Putamen (tissue), 1 donor: ENCODE measurements at places on chromosomes 11 and 22.
A peak's percentile ranks its signal among the peaks of the same experiment; 100 is the strongest.

- no peak for DNase-seq
These were observed 4.4 kb upstream of the KRTAP5-9 start for GRCh38 chr11:71543866-71544265.

- DNase-seq = no peak
These were observed 4.5 kb downstream of the RNF121 start for GRCh38 chr11:71933141-71933933.

- DNase-seq = no peak
These were observed 3.1 kb upstream of the KCNQ1OT1 start for GRCh38 chr11:2702771-2703362.

DNA sequence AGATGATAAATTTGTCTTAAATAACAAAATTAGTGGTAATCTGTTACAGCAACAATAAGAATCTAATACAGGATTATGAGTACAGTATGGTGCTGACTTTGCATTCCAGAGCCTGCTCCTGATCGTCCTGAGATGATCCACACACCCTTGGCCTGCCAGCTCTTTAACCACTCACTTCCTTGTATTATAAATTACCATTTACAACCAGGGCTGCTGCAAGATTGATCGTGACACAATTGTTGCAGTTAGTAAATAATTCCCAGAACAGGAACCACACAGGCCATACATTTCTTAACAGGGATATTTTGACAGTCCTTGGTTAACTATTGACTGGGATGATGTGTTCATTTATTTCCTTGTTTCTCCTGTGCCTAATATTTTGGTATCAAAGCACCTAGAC, 3.8 kb upstream of the CBLIF start:
- no peak for DNase-seq

- no peak for DNase-seq
These were observed 683.5 kb upstream of the CCDC179 start for GRCh38 chr11:23543651-23544222.

DNA sequence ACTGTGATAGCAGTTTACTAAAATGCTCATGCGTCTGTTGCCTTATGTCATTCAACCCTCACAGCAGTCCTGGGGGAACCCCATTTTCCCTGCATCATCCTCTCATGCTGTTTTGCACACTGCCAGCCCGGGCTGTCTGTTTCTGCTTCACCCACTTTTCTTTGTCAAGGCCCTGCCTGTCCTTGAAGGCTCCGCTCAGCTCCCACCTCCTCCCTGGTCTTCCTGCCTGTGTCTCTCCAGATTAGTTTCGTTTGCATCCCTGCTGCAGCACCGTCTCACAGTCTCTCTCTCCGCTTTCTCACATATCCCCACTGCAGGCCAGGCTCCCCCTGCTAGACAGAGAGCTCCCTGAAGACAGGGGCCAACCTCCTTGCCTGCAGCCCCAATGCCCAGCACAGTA, 29.9 kb downstream of the SERPINH1 start:
- no peak for DNase-seq

DNA sequence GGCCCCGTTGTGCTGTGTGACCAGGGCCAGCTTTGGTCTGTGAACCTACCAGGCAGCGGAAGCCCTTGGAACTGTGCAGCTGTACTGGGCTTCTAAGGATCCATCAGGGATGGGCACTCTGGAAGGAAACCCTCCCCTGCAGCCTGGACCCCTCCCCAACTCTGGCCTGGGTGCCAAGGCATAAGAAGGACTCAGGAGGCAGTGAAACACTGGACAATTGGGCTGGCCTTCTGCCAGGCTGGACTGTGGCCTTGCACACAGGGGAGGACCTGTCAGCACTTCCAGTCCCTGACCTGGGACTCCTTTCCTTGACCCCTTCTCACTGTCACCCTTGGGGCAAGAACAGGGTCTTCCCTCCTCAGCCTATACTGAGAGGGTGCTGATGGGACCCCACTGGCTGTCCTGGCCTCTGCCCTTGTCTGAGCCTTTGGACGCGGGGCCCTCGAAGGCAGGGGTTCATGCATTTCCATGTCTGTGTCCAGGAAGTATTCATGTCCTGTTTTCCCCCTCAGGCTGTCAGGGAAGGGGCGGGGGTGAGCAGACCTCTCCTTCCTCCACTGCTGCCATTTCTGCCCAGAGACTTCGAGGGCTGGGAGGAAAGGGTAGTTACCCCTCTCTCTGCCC, 39.6 kb downstream of the PDE2A start:
- DNase-seq = no peak

DNA sequence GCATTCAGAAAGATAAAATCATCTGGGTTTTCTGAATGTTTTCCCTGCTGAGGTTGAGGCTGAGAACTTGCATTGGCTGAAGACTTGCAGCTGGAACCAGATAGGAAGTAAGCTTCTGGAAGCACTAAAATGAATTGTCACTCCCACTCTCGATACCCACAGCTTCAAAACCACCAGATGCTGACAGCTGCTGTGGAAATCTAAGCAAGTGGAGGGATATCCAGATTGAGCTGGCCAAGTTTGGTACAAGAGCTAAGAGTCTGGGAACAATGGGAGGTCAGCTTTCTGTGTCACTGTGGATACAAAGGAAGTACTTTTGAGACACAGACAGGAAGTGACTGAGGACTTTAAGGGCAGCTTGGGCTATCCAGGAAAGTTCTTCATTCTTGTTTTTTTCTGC, 51.3 kb upstream of the CD44 start:
- no peak for DNase-seq

DNA sequence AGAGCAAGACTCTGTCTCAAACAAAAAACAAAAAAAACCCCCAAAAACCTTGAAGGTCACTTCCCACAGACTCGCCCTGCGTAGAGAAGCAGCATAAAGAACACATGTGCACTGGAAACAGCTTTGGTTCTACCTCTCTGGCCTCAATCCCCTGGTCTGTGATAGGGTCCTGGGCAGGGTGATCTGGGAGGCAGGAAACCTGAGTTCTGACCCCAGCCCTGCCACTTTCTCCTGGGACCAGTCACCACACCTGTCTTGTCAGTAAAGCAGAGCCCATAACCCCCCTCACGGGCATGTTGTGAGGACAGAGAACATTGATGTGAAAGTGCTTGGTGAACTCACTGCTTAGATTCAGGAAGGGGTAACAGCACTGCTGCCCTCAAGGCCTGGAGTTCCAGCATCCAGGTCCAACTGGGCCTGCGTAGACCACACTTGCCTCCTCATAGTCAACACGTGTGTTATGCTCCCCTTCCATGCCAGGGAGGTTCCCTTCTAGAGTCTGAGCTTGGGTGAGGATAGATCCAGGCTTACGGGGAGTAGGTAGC, 11.4 kb downstream of the UCP2 start:
- DNase-seq = no peak

DNA sequence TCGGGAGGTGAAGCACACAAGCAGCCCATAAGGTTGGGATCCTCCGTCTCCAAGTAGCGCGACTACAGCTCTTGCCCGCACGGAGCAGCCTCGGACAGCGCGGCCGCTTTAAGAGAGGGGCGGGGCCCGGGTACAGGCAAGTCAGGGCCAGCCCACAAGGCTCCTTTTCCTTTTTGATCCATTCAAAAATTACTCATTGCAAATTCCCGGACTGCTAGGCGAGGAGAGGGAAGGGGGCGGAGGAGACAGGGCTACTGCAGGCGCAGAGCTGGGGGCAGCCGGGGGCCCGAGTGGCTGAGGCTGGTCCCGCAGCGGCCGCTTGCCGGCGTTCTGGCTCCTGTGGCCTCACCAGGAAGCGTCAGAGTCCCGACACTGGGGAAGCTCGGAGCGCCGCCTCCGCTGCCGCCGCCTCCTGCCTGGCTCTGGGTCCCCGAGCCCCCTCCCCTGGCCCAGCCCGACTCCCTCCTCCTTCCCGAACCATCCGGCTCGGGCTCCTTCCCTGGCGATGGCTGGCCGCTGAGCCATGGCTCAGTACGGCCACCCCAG, at the start of gene UBASH3B:
UBASH3B (plus strand) TSS at position 196 of the 546 bp plus-strand sequence; CDS start at position 524, 328 bp downstream.
- peak; percentile 60 for DNase-seq

DNA sequence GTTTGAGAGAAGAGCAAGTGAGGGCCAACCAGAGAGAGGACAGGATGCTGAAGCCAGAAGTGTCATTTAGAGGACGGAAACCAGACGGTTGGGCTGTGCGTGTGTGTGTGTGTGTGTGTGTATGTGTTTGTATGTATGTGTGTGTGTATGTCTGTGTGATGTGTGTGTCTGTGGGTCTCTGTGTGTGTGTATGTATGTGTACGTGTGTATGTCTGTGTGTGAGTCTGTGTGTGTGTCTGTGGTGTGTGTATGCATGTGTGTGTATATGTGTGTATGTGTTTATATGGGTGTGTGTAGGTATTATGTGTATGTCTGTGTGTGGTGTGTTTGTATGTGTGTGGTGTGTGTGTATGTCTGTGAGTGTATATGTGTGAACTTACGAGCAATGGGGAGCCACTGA, 77.7 kb upstream of the EIF3D start:
- DNase-seq = no peak

DNA sequence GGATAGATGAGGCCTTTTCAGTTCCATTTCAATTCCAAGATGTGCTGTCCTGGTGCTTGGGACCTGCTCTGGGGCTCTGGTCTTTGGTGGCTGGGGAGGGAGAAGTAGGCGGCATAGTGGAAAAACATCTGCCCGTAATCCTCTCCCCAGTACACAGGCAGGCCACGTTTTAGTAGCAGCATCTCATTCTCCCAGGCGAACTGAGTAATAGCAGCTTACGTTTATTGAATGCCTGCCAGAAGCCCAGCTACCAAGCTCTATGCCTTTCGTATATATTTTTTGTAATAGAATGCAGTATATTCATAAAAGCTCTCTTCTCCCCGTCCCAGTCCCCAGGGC, 11.4 kb downstream of the ACO2 start:
- no peak for DNase-seq

- DNase-seq = no peak
These were observed 7.9 kb downstream of the SF3A1 start for GRCh38 chr22:30348809-30349208.

DNA sequence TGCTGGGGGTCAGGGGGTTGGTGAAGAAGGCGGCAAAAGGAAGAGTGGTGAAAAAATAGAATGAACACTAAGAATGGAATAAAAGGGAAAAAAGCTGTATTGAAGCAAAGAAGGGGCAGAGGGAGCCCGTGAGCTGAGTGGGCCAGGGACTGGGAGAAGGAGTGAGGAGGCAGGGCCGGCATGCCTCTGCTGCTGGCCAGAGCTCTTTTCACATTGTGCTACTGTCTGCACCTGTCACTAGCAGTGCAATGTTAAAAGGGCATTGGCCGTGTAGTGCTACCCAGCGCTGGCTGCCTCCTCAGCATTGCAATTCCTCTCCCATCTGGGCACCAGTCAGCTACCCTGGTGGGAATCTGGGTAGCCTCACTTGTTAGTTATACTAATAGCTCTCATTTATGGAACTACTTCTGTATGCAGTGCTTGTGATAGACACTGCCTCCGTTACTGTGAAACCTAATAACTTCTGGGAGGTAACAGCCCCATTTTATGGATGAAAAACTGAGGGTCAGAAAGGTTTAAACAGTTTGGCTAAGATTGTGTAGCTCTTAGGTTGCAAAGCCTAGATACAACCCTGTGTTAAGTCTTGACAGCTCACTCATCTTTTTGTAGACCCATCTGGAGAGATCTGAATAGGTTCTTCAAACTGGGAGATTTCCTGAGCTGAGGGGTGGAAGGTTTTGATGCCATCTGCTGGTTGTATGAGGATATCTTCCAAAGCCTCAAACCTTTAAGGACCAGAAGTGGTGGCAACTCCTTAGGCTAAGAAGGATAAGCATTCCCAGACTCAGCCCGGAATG, 8.5 kb downstream of the YPEL4 start:
- DNase-seq = peak; percentile 43

DNA sequence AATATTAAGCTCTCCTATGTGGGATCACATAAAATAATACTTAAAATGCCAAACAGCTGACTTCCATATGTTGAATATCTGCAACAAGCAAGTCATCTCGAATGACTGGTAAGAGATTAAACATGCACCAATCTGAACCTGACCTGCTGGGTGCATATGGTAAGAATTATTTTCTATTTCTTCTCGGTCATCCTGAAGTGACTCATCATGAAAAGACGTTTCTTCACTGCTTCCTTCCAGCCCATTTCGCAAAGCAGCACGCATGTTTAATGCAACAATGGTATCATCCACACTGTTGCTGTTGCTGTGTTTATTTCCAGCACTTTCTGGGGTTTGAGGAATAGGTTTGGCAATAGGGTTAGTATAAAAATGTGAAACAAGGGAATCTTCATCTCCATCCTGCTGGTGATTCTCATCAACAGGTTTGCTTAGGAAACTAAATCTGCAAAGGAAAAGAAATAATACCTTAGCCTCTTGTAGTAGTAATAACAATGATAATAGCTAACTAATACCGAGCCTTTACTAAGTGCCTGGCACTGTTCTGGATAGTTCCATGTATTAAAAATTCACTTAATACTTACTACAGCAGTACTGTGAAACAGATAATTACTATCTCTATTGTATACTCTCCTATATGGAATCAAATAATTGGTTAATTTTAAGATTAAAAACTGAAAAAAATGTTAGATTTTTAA, 52.0 kb upstream of the CHRNA10 start:
- no peak for DNase-seq

DNA sequence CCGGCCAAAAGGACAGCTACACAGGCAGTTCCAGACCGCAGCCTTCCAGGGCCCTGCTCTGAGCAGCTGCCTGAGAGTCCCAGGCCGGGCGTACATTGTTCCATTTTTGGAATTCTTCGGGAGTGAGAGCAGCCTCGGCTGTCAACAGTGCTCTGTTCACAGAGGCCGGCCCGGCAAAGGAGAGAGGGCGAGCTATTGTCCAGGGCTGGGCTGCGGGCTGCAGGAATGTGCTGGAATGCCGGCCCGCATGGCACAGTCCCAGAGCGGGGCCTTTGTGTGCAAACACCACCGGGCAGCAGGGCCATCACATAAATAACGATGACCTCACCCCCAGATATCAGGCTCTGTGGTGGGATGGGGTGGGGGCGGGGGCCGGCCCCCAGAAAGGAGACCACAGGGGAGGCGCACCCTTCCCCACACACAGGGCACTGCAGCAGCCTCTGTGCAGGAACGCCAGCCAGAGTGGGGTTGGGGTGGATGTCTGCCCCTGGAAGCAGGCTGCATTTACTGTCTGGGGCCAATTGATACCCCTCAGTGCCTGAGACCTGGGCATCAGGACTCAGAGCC, 15.8 kb downstream of the LINC01488 start:
- peak; percentile 42 for DNase-seq

GRCh38 chr11:121356357-121356756, 63.8 kb downstream of the SC5D start:
- DNase-seq = no peak

GRCh38 chr11:128338811-128339210, 248.5 kb downstream of the ETS1 start:
- DNase-seq = no peak

- no peak for DNase-seq
These were observed 21.3 kb upstream of the CWF19L2 start for GRCh38 chr11:107478922-107479321.

DNA sequence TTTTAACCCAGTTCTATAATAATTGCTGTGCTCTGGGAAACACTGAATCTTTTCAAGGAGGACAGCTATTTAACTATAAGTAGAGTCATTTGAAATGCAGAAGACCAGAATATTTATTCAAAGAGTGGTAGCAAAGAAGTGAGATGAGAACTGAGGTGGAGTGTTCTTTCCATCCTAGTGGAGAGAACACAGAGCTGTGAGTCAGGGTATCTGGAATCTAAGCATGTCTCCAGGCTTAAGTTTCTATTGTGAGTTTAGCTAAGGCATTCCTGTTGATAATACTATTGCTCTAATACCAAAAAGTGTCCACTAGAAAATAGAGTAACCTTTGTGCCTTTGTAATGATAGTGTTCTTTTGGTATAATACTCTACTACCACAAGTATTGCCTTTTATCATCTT, 32.4 kb downstream of the JAM3 start:
- peak; percentile 42 for DNase-seq
